Activated CD8-positive, alpha-beta memory T cell treated with anti-CD3 and anti-CD28 coated beads for 1 hour (primary cell): ENCODE measurements at places on chromosomes 3 and 15.

- no peak for DNase-seq
These were observed 25.7 kb downstream of the KLF13 start for GRCh38 chr15:31352339-31352751.

GRCh38 chr3:188662795-188663194 is 508.8 kb downstream of the LPP start:
- no peak for DNase-seq

DNA sequence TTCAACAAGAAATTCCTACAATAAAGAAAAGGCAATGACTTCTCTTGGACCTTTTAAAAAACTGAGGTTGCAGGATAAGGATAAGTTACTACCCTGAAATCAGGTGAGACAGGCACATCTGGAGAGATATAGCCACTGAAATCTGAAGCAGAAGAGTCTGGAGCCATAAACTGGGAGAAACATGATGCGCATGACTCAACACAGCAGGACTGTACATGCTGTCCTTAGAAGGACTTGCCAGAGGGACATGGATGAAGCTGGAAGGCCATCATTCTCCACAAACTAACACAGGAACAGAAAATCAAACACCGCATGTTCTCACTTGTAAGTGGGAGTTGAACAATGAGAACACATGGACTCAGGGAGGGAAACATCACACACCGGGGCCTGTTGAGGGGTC is 1020.2 kb downstream of the AGBL1 start:
- no peak for DNase-seq

DNA sequence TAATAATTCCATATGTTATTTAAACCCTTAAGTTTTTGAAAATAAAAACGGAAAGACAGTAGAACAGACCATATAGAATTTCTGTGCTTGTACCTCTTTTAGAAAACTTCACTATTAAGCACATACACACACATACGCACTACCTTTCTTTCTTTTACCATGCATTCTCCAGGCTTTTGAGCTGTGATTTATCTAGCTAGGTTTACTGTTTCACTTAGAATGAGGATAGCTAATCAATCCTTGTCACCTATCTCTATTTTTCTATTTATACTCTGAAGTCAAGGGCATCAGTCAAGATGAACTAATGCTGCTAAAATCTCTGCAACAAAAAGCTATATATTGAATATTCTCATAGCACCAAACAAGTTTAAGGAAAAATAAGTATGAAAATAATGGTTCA is 43.2 kb downstream of the GOLIM4 start:
- no peak for DNase-seq

- no peak for DNase-seq
These were observed 449.0 kb downstream of the NAALADL2 start for GRCh38 chr3:175308097-175308496.

- DNase-seq = no peak
These were observed 96.1 kb upstream of the CTNNB1 start for GRCh38 chr3:41103200-41103599.

DNA sequence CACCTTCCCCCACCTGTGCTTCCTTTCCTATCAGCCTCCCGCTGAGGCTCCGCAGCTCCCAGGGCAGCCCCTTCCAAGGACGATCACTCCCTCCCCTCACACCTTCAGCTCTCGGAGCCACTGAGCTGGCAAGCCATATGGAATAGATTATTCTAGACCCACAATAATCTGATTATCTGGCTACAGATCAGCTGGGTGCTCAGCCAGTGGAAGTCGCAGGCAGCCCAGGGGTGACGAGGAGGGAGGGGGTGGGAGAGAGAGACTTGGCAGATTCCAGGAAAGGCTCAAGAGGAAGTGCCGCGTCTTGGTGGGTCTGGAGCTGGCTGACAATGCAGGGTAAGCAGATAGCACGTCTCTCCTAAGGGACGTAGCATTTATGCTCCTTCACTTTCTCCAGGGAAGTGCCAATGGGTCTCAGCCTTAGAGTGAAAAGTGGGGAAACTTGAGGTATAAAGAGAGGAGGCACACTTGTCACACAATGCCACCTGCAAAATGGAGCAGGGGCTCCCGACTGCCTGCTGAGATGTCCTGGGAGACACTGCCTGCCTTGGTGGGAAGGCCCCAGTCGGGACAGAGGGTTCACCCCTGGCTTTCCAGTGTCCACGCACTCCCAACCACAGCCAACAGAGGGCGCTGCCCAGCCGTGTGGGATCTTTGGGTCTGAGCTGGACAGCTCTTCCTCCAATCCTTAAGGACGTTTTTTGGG is 9.4 kb upstream of the MESP1 start:
- peak; percentile 39 for DNase-seq

DNA sequence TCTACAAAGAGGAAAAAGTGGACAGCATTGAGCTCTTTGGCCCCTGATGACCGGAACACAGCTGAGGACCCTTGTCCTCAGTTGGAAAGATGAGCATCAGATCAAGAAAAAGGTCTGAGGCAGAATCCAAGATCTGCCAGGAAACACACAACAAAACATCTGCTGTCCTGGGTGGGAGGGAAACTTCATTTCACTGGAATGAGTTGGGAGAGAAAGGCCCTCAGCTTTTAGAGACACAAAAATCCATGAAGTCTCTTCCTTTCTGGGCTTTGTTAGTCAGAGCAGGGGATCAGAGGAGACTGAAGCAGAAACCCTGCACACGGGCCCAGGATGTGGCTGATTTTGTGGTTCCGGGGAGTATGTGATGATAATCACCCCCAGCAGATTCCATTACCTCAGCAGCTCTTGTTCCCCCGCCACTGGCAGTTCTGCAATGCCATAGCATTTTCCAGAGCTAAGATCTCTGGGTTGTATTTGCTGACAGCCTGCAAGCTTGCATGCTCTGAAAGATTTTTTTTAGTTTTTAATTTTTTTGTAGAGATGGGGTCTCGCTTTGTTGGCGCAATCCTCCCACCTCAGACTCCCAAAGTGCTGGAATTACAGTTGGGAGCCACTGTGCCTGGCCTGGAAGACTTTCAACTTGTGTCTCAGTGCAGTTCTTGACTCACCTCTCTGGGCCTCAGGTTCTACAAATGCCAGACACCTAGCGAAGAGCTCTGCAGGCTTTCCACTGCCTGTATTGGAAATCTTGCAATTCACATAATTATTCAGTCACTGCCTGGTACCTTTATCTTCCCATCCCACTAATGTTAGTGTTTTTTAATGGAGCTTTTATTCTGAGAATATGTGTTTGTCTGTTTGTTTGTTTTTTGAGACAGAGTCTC is 5.8 kb upstream of the TATDN2 start:
- peak; percentile 61 for DNase-seq

DNA sequence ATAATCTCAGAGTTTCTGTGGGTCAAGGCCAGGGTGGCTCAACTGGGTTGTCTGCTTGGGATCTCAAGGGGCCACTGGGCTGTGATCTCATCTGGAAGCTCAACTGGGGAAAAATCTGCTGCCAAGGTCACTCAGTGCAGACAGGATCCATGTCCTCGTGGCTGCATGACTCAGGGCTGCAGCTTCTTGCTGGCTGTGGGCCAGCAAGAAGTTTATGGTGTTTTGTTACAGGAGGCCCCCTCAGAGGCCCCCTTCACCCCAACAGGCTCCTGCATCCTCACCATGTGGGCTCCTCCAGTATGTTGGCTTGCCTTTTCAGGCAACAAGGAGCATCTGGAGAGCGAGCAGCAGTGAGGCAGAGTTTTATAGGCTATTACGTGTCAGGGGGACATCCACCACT is 14.6 kb downstream of the OCA2 start:
- DNase-seq = no peak

DNA sequence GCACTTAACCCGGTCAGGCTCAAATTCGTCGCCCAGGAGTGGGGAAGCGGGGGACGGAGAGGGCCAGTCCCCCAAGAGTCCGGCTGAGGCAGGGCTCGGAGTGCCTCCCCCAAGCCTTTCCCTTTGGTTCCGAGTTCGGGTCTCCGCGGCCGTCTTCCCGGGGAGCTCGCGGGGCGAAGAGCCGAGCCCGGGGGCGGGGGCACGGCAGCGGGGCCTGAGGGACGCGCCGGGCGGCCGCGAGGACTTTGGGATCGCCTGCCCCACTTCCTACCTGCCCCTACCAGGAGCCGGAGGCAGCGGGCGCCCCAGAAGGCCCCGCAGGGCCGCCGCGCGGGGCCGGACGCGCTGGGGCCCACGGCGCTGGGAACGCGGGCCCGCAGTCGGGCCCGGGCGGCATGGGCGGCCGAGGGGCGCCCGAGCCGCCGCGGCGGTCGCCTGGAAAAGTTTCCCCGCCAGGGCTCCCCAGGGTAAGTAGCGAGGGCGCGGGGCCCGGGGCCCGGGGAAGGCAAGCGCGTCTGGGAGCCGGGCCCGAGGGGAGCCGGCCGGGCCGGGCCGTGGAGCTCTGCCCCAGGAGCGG is 2.8 kb downstream of the FURIN start:
- no peak for DNase-seq

GRCh38 chr15:57251941-57252340 is 124.4 kb upstream of the CGNL1 start:
- DNase-seq = no peak

GRCh38 chr3:176395240-176395639 is 802.0 kb downstream of the TBL1XR1 start:
- DNase-seq = no peak

DNA sequence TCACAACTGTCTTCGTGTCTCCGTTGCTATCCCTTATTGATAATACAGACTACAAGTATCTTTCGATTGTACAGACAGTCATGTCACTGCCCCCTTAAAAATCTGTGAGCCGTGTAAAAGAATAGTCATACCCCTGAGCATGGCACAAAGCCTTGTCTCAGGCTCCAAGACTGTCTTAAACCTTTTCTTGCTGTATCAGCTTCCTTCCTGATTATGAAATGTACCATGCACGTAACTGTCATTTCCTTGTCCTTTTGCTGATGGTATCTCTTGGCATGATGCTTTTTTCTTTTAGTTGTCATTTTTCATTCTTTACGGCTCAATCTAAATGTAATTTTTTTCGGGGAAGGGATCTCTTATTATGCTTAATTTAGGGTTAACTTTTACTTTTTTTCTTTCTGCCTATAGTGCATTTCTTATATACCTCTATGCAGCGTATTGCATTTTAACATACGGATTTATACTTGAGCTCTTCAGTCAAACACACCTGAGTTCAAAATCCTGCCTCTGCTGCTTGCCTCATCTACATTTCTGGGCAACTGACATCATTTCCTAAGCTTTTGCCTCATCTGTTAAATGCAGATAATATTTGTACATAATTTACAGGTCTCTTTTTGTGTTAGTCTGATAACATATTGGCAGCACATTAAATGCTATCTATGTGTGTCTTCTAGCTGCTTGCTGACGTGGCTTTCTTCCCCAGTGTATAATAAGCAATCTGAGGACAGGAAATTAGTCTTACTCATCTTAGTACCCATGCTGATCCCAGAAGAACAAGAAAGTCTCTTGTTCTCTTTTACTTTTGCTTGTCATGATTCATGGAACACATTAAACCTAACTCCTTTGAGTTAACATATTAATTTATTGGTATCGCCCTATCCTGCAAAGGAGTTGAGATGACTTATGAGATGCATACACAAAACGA is 57.3 kb downstream of the ROBO2 start:
- no peak for DNase-seq

- no peak for DNase-seq
These were observed 112.5 kb upstream of the THBS1 start for GRCh38 chr15:39468331-39468730.

DNA sequence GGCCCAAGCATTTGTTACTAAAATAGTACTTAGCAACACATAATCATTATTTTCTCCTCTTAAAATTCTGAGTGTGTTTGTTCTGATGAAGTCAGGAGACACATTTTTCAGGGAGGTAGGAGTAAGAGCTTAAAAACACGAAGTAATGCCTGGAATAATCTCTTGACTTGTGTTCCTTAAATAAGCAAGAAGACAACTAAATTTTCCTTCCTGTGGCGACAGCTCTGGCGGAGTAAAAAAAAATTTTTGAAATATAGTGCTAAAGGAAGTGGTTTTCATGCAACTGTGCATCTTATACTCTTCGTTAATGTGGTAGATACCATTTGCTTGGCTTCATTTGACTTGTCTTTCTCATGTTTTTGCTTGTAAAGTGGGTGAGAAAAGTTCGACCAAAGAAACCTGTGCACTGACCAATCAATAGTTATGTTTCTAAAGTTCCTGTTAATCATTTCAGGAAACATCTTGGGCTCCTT is 11.1 kb upstream of the MBNL1 start:
- DNase-seq = no peak

GRCh38 chr3:56844536-56844935 is 42.8 kb upstream of the ARHGEF3 start:
- no peak for DNase-seq

DNA sequence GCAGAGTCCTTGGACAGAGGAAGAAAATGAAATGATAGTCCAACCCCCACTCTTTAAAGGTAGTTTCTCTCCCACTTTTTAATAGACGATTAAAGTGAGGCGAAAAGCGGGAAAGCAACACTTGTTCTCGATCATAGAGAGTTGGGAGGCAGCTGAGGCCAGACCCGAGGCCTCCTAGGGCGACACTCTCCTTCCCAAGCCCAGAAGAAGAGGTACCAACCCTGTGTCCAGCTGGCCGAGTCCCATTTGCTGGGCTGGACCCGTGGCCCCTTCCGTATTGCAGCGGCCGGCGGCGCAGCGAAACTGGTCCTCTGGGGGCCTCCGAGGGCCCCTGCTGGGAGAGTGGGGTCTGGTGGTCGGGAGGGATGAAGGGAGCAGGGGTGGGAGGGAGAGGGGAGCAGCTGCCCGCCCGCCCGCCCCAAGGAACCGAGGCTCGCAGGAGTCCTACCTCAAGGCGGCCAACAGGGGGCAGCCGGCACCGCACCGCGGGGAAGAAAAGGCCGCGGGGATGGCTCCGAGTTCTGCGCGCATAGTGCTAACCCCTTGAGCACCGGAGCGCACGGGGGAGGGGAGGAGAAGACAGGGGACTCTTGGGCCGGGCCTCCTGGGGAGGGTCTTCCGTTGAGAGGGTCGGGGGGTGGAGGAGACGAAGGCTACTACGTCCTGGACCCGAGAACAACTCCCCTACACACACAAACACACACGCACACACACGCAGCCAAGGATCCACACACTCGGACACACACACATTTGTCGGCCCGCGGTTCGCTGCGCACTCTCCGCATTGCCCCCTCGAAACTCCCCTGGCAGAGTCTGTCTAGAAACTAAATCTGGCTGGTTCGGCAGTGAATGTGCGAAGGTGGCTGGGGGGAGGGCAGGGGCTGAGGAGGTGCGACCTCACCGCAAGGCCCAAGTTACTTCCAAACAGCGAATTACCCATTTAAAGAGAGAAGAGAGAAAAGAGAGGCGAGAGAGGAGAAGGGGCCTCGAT is 2.0 kb downstream of the WNT5A start:
- no peak for DNase-seq

GRCh38 chr3:87996882-87997281 is 61.9 kb downstream of the CGGBP1 start:
- no peak for DNase-seq

DNA sequence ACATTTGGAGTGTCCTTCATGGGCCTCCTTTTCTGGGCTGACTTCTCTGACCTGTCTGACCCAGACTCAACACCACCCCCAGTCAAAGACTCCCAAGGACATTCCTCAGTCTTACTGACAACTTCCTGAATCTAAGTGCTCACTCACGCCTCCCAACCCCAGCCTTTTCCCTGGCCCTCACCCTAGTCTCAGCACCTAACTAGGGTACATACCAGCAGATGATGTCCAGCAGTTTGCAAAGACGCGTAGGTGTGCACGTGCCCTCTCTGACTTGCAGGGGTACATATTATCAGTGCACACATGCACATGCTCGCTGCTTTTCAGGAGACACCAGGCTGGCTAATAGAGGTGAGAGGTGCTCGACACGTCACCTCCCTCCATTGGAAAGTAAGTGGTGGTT is 38.7 kb upstream of the SLCO2A1 start:
- DNase-seq = no peak
